ENCODE measurements at places on chromosomes 6 and 20.

DNA sequence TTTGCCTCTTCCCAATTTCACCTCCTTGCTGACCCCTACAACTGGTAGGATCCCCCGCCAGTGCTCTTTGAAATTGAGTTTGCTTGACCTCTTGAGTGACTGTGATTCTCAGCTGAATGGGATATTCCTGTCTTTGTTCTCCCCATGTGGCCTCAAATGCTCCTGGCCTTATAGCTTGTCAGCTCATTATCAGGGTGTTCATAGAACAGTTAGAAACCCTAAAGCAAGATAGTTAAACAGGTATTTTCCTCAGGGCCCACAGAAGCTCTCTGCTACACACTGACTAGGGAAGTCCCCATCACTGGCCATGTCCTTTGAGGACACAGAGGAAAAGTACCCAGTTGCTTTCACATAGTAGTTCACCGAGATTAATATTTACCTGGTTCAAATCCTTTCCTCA, 211.5 kb upstream of the DTNBP1 start:
- DNase-seq: no peak

GRCh38 chr6:164344801-164345291, 930.3 kb downstream of the QKI start:
- DNase-seq: no peak

GRCh38 chr20:58762120-58762519, 69.5 kb downstream of the NPEPL1 start:
- DNase-seq: no peak

GRCh38 chr6:3529721-3530120, 72.9 kb upstream of the SLC22A23 start:
- DNase-seq: no peak

DNA sequence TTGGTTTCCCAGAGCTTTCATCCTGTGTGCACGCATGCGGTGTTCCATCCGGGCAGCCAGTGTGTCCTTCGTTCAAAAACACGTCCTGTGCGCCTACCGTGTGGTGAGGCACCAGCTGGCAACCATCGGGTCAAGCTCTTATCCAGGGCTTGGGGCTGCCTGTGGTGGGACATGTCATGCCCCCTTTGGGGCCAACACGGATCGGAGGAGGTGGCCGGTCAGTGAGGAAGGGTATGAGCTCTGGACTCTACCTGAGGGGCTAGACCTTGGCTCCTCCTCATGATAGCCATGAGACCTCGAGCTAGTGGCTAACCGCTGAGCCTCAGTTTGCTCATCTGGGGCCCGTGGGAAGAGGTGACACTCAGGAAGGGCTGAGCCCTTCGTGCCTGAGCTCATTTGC, 158.5 kb upstream of the PMEPA1 start:
- DNase-seq: no peak

DNA sequence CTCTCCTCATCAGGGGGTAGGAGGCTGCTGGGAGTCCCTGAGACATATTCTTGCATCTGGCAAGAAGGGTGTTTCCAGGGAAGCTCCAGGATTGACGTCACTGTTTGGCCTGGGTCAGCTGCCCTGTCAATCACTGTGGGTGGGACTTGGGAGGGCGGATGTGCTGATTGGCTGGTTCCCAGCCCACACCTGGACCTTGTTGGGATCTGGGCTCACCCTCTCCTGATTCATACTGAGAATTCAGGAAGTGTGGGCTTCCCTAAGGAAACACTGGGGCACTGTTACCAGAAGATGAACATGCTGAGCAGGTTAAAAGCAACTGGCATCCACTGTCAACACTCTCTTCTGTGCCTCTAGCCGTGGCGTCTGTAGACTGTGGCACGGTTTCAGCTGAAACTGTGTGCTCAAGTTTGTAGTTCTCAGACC, 36.5 kb downstream of the CDH26 start:
- DNase-seq: no peak

DNA sequence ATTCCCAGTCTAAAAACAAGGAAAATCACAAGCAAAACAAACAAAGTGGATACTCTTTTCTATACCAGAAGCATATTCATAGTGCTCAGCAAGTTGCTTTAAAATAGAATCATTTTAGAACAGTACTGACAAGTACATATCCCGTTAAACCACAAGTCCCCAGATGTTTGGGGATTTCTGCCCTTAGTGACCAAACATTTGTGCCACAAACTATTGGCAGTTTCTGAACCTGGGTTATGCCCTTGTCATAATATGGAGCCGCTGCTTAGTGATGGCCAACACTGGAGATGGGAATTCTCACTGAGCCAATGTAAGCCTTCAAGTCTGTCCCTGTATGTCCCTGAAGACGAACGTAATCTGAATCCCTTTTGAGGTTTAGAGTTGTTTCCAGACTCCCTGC, 436.7 kb upstream of the JAG1 start:
- DNase-seq: no peak

- DNase-seq: no peak
Measured at GRCh38 chr20:1469925-1470571, 3.4 kb upstream of the NSFL1C start.

GRCh38 chr6:121223930-121224329, 110.3 kb downstream of the TBC1D32 start:
- DNase-seq: no peak

GRCh38 chr20:44886266-44886651, 754 bp downstream of the YWHAB start:
- no peak for DNase-seq

DNA sequence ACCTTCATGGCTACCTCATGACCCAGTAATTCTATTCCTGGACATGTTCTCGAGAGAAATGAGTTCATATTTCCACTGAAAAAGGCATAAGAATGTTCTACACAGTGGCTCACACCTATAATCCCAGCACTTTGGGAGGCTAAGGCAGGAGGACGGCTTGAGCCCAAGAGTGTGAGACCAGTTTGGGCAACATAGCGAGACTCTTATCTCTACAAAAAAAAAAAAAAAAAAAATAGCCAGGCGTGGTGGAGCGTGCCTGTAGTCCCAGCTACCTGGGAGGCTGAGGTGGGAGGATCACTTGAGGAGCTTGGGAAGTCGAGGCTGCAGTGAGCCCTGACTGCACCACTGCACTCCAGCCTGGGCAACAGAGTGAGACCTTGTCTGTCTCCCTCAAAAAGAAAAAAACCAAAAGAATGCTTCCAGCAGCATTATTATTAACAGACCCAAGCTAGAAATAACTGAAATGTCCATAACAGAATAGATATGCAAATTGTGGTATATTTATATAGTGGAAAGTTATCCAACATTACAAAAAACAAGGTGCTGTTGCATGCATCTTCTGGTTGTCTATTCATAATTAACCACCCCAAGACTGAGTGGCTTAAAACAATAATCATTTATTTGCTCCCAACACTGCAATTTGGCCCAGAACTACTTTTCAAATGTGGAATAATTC, 9.4 kb upstream of the RAB44 start:
- DNase-seq: no peak

DNA sequence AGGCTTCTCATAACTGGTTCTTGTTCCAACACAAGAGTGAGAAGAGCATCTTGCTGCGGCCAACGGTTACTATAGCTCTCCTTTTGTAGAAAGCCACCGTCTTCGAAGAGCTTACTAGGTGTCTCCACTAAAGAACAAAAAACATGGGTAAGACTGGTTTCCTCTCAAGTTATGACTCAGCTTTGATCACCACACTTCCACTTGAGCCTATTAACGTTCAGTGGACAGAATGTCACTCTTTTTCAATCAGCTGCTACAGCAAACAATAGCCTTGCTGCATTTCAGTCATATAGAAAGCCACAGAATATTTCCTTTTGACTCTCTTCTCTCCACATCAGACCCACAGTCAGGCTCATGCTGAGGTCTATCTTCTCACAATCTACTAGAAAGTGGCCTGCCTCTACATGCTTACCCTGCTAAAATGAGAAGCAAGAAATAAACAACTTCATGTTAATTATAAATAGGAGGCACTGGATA, 243.5 kb upstream of the PREP start:
- peak; percentile 57 for DNase-seq

DNA sequence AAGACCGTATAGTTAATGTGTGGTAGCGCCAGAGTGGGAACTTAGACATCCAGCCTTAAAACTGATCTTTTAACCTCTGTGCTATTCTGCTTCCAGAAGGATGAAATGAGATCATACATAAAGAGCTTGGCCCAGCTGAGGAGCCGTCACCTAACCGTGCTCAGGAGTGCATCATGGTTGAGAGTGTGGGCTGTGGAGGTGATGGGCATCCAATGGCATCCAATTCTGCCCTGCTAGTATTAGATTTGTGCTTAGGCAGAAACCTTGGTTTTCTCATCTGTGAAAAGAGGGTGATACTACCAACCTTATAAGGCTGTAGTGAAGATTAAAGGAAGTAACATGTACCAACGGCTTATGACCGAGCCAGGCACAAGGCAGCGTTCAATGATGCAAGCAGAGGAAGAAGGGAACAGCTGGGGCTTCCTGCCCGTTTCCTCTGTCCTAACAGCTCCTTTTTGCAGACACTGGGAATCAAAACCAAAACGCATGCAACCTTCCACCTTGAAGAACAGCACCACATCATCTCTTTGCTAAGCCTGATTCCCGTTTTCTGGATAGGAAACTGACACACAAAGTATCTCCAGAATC, 1.3 kb downstream of the SLC22A16 start:
- no peak for DNase-seq

DNA sequence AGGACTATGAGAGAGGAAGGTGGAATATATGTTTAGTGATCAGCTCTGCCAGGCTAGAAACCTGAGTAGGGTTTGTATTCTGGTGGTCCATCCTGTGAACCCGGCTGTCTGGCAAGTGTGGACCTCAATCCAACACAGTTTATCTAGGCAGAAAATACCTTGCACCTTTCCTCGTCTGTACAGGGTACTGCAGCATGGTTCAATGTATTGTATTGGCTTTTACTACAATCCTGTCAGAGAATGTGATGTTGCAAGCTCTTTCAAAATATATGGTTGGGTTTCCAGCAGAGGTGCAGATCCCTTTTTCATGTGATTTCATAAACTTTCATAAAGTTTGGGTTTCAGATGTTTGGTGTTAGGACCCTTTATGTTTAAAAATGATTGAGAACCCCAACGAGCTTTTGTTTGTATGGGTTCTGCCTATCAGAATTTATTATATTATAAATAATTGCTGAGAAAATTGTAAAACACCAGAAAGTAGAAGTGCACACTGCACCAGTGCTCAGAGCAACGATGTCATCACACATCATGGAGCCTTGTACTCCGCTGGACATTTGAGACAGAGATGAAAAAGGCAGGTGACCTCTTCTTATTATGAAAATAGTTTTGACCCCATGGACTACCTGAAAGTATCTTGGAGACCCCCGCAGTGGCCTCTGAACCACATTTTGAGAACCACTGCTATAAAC, 106.6 kb downstream of the RTN4IP1 start:
- no peak for DNase-seq

GRCh38 chr20:45957021-45957941, 14.7 kb downstream of the ZNF335 start:
- DNase-seq: no peak

GRCh38 chr20:31674895-31675827, 37.4 kb downstream of the COX4I2 start:
- DNase-seq: peak; percentile 63

DNA sequence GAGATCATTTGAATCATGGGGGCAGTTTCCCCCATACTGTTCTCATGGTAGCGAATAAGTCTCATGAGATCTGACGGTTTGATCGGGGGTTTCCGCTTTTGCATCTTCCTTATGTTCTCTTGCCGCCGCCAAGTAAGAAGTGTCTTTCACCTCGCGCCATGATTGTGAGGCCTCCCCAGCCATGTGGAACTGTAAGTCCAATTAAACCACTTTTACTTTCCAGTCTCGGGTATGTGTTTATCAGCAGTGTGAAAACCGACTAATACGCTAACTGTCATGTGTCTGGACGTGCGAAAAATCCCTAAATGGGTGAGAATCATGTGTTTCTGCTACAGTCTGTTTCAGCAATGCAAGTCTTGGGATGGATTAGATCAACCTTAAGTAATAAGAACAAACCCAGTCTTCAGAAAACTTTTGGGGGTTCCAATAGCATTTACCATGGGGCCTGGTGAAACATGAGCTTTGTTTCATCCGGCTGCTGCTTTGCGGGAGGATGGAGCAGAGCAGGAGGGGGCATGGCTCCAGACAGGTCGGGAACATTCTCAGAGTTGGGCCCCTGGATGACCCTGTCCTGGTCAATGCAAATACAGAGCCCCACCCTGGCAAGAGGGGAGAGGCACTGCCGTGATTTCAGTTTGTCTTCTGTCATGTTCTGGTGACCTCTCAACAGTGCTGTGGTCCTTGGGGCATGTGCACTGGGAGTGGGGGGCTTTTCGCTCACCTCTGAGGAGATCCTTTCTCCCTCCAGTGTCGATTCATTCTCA, 41.5 kb downstream of the CTCFL start:
- DNase-seq: no peak

Data from CD4-positive, alpha-beta memory T cell (primary cell).